ENCODE measurements at places on chromosomes 7 and 10.

- DNase-seq: no peak
Measured at GRCh38 chr7:130491841-130492522, at the start of gene MEST. MEST (plus strand) TSS chr7:130492085; CDS start chr7:130492314, 229 bp downstream.

GRCh38 chr7:127683776-127684681, 32.0 kb downstream of the SND1 start:
- DNase-seq: peak; percentile 21

DNA sequence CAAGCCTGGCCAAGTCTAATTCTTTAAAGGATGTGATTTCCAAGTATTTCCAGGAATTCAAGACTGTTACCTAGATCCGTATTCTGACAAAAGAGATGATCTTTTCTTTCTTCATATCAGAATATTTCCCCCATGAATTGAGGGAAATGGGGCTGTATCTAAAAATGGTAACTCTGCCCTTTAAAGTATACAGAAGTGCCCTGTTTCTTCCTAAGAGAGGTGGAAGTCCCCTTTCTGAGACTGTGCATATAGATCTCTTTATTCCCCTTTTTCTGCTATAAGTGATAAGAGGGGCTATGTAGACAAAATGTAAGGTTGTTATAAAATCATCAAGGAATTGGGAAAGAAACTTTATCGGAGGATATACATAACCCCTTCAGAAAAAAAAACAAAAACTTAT, 287.1 kb upstream of the KAT6B start:
- no peak for DNase-seq

- no peak for DNase-seq
Measured at GRCh38 chr7:155281398-155281969, 16.2 kb upstream of the INSIG1 start.

- no peak for DNase-seq
Measured at GRCh38 chr7:102421706-102422240, 11.6 kb upstream of the ORAI2 start.

DNA sequence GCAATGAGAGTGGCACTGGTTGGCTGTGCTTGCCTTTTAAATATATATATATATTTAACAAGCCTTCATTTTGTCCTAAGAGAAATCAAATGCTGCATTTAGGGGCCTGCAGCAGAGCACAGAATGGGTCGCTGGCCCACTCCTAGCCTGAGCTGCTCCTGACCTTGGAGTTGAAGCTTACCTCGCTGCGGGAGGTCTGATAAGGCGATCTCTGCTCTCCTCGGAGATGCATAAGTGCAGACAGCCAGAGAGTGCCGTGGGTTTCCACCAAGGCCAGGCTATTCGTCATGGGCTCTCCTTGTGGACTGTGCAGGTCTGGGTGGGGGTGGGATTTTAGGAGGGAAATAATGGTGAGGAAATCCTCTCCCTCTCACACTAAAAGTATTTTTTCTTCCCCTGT, 99.5 kb upstream of the IKZF1 start:
- no peak for DNase-seq

GRCh38 chr7:90488220-90488619, 18.8 kb downstream of the PTTG1IP2 start:
- DNase-seq: no peak

GRCh38 chr10:71719464-71720201, at the start of gene C10orf105:
C10orf105 (minus strand) TSS chr10:71719778; CDS start chr10:71716337, 3,441 bp downstream.
- DNase-seq: no peak

- DNase-seq: no peak
Measured at GRCh38 chr7:90910136-90910535, 314.0 kb downstream of the CDK14 start.

DNA sequence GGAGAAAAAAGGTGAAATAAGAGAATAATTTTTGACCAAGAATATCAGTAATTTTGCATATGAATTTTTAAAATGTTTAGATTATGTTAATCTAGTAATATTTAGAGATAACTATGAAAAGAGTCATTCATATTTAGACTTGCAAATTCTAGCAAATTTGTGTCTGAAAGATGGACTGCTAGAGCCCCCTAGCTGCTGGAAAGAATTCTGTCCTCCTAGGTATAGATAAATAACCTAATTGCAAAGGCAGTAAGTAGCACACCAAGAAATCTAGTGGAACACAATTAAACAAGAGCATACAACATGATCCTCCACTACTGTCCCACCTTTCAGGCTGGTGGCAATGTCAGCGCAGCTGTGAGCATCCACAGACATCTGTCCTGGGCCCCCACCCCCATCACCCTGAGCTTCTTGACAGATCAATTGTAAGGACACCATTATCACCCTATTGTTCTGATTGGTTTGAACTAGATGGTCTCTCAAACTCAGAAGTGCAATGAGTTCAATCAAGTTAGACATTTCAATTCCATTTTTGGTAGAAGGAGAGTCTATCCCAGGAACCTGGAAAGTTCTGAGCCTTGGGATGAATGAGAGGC, 15.0 kb upstream of the GFRA1 start:
- peak; percentile 29 for DNase-seq

DNA sequence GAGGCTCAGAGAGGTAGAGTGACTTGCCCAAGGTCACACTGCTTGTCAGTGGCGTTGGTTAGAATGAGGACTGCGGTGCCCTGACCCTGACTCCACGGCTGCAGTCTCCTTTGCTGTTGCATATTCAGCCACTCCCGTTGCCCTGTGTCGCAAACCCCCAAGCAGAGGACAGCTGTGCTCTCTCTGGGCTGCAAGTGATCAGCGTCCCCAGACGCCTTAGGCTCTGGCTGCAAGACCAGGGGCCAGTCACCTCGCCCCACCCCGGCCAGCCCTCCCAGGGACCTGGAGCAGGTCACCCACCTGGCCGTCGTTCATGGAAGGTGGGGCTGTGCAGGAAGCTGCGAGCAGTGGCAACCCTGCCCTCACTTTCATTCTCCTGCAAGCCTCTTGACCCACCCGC, 51.7 kb upstream of the NANOS1 start:
- DNase-seq: no peak

- DNase-seq: no peak
Measured at GRCh38 chr10:17309435-17309834, 81.4 kb downstream of the VIM start.

DNA sequence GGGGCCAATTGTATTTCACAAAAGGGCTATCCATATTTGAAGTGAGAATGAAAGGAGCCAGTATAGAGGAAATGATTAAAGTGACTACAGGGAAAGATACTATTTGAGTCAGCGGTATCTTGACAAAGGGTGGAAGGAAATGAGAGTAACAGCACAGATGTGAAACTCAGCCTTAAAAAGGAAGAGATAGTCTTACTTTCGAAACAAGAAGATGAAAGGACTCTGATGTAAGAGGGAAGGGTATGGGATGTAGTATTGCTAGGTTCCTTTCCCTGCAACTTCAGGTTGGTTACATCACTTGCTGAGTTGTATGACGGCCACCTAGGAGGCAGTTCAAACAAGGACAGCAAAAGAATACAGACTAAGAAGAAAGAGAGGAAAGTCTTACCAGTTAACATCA, 13.7 kb downstream of the CISD1 start:
- DNase-seq: peak; percentile 61

GRCh38 chr7:94654783-94655125, 1.2 kb downstream of the SGCE start:
- DNase-seq: no peak

DNA sequence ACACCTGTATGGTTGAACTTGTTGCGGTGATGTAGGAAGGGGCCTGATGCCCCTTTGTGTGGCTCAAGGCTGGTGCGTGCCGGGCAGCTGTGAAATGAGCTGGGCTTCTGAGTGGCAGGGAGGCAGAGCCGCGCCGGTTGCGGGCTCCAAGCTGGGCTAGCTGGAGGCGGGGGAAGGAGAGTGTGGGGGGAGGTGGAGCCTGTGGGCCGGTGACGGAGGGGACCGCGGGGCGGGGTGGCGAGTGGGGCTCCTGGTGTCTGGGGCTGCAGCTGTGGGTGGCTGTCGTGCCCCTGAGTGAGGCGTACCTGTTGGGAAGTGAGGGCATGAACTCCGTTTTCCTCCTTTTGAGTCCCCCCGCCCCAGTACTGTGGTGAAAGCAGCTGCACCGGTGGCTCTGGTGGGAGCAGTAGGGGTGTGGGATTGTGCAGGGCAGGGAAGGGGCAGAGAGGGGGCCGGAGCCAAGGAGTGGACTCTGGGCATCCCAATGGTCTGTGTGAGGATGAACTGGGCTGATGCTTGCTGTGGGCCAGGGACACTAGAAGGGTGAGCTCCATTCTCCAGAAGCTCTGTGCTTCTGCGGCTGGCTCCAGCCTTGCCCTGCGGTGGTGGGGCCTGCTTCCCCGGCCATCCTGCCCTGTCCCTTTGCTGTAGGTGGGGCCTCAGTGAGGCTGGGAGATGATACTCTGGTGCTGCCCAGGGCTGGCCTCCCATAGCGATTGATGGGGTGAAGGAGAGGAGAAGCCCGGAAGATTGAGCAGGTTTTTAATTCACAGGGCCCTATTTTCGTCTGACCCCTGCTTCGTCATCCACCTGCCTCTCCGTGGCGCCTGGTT, 41.7 kb downstream of the INPP5A start:
- DNase-seq: no peak

GRCh38 chr7:14639801-14640200, 262.8 kb downstream of the DGKB start:
- no peak for DNase-seq

DNA sequence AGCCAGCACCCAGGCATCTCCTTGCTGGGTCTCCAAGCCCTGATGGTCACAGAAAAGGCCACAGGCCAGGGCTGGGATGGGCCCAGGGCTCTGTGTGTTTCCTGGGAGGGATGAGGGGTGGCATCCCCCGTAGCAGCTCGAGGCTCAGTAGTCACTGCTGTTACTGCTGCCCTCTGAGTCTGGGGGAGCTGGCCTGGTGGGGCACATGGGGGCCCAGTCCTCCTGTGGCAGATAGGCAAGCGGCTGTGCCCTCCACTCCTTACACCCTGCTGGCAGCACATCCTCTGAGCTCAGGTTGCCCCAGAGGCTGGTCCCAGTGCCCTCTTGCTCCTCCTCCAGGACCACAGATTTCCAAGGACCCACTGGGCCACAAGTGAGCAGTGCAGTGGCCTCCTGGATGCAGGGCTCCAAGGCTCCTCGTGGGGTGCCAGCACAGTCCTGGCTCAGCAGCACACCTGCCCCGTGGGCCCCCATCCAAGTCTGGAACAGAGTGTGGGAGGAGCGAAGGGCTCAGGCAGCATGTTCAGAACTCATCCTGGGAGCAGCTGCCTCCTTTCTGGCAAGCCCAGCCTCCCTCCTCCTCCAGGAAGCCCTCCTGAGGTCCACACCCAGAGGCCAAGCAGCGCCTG, 31.5 kb upstream of the TUBB8 start:
- DNase-seq: no peak

DNA sequence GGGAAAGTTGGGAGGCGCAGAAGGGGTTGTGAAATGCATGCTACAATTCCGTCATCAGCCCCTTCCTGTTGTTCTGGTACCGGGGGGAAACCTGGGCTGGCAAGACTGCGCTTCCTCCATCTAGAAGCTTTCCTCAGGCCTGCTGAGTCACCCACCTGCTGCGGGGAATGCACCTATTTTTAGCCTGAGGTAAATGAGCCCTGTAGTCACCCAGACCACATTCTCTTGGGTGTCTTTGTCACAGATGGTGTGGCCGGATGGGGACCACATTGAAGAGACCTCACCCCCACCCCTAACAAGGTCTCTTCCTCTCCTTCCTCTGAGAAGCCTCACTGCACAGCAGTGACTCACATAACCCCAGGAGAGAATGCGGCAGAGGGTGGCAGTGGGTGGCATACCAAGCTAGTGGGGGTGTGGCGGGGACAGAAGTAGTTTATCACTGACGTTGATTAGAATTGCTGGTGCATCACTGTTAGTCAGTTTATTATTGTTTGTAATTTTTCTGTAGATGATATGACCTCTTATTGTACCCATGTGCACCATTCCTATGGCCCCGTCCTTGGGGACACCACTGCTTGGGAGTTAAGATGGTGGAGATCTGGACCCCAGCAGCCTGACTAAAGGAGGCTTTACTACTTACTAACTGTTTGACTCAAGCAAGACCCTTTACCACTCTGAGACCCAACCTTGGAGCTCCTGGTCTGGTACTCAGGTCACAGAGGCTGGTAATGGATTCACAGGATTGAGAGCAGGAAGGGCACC, 83.0 kb upstream of the DUSP5 start:
- DNase-seq: peak; percentile 83

DNA sequence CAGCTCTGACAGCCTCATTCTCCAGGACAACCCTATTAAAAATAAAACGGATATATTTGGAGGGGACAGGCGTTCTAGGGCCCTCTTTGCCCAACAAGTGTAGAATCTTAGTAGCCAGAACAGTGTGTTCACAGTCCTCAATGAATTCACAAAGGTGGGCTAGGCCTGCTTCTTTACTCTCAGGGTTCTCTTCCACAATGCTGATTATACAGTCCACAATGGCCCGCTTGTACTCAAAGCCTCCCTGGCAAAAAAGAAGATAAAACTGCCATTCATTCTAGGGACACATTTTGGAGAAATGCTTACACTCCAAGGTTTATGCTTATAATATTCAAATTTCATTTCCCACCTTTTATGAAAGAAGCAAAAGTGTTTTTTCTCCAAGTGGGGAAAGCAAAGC, 62.6 kb downstream of the MEST start:
- DNase-seq: no peak

DNA sequence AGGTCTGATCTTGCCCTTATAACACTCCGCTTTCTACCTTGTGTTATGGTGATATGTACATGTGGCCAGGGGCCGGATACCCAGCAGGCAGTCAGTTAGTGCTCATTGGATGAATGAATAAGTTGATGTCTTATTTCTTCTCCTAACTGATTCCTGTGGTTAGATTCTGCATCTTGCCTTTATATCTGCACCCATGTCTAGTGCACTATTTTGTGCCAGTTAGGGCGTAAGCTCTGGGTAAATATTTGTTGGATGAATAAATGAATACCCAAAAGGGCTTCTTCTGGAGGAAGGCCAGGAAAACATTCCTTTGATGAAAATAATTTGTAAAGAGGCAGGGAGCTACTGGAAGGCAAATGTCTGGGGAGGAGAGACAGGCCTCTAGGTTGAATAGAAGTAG, 148.2 kb downstream of the CHN2 start:
- no peak for DNase-seq

GRCh38 chr10:98267069-98267893, 713 bp downstream of the LOXL4 start:
- no peak for DNase-seq

DNA sequence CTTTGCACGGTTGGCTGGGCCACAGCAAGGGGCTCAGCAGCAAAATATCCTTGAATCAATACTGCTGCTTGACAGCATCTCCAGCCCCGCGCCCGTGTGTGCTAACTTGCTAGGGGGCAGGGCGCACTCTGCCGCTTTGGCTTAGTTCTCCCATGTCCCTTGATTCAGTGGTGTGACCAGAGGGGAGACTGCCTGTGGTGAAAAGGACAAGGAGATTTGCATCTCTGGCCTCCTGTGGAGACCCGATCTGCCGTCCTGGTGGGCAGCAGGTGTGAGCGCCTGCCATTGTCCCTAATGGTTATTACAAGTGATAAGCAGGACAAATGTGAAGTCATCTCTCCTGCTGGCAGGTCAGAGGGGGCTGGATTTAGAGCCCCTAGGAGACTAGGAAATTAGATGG, 500.2 kb upstream of the GALNT17 start:
- no peak for DNase-seq

GRCh38 chr10:104925232-104925851, 284.3 kb downstream of the SORCS3 start:
- DNase-seq: peak; percentile 20

DNA sequence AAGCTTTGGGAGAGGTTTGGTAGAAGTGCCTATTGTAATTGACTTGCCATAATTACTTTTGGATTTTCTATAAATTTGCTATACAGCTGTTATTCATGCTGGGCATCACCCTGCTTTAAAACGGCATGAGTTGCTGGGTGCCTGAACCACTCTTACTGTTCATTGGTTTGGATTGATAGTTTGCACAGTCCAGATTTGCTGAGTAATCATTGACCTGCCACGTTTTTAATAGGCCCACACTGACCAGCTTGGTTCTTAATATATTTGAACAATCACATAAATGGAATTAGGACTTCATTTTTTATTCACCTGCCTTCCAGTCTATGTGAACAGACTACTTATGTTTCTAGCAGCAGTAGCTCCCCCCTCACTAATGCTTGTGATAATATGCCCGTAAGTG, 630.8 kb downstream of the SDK1 start:
- DNase-seq: no peak
